ENCODE measurements at places on chromosomes 1 and 21.

DNA sequence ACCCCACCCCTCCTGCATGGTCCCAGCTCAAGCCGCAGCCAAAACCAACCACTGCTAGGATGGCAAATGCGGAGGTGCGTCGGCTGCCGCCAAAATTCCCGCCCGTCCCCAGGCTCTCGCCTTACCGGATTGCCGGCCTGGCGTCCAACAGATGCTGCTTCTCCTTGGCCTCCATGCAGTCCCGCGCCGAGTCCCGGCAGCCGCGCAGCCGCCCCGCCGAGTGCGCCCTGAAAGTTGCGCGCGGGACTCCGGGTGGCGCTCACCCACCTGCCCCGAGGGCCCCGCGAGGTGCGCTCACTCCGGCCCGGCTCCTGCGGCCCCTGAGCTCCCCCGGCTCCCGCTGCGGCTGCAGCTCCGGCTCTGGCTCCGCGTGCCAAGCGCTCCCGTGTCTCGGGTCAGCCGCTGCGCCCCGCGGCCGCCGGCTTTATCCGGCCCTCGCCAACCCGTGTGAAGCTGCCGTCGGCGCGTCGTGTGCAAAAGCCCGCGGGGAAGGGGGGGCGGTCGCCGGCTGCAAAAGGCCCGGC is at the start of gene SLC30A2:
TSS of gene SLC30A2 (minus strand) at position 397 of the 524 bp plus-strand sequence. CDS start at position 175, 222 bp downstream.
- no peak for DNase-seq

DNA sequence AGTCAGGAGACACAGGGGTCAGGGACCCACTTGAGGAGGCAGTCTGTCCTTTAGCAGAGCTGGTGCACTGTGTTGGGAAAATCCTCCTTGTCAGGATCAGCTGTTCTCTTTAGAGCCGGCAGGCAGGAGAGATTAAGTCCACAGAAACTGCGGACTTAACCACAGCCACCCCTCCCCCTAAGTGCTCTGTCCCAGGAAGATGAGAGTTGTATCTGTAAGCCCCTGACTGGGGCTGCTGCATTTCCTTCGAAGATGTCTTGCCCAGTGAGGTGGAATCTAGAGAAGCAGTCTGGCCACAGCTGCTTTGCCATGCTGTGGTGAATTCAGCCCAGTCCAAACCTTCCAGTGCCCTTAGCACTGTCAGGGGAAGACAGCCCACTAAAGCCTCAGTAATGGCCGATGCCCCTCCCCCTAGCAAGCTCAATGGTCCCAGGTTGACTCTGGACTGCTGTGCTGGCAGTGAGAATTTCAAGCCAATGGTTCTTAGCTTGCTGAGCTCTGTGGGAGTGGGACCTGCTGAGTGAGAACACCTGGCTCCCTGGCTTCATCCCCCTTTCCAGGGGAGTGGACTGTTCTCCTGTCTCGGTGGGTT is 172.8 kb downstream of the ST6GALNAC3 start:
- DNase-seq, result no peak

GRCh38 chr1:107122225-107122624 is 18.6 kb upstream of the NTNG1 start:
- DNase-seq, result no peak

DNA sequence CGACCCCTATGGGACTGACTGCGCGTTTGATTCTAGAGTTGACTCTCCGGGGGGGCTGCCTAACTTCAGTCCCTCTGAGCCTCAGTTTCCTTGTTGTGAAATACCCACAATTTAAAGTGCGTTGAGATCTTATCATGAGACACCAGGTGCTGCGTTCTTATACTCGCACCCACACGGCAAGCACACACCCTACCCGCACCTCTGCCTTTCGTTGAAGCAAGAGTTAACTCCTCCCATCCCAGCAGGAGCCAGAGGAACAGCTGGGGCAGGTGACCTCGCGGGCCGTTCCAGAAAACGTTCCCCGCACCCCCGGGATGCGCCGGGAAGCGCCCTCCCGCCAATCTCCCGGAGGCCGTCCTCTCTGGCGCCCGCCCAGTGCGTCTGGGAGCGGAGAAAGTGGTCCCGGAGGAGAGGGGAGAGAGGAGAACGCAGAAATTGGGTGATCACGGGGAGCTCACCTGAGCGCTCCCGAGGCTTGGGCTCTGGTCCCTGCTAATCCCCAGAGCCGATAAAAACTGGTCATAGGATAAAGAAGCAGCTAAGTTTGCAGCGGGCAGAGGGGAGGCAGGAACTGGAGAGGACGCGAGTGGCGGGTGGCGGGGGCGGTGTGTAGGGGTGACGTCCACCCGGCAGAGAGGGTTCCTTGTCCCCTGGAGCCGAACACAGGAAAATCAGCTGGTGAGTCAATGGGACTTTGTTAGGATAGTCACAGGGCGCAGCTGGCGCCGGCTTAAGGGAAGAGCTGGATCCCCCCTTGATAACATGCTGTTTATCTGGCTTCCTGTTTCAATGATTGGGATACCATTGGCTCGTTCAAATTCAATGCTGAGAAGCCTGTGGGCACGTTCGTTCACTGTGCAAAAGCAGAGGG is 869 bp downstream of the NAV1 start:
- no peak for DNase-seq

DNA sequence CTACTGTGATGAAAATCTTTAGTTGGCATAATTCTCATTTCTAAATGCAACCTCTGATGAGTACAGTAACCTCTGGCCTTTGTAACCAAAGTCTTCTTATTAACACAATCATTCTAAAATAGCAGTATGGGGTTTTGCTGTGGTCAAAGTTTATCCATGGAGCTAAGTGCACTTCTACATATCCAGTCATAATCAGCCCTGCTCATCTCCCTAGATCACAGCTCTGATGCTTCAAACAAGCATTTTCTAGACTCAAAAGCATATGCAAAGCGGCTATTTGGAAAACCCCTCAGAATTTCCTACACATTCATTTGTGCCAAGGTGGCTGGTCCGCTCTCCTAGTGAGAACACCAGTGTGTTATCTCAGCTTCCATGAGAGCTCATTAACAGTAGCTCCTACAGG is 418.6 kb downstream of the MRPL39 start:
- DNase-seq, result no peak

GRCh38 chr1:178871551-178872320 is 859 bp upstream of the ANGPTL1 start:
- no peak for DNase-seq

GRCh38 chr1:228527596-228527995 is 40.4 kb downstream of the RNF187 start:
- DNase-seq, result no peak

DNA sequence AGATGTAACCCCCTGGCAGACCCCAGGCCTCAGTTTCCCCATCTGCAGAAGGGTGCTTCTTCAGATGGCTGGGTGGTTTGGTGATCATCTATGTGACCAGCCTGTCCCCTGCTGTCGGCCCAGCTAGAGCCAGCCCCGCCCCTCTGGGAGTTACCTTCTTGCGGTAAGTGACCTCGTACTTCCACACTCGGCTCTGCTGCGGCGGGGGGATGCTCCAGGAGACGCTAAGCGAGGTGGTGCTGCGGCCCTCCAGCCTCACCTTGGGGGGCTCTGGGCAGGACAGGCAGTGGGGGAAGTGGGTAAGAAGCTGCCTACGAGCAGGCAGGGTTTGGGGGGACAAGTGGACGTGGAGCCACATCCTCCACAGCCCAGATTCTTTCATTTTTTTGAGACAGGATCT is 20.4 kb downstream of the EPHA2 start:
- no peak for DNase-seq

GRCh38 chr1:52658795-52659194 is 25.8 kb downstream of the SHISAL2A start:
- DNase-seq, result no peak

DNA sequence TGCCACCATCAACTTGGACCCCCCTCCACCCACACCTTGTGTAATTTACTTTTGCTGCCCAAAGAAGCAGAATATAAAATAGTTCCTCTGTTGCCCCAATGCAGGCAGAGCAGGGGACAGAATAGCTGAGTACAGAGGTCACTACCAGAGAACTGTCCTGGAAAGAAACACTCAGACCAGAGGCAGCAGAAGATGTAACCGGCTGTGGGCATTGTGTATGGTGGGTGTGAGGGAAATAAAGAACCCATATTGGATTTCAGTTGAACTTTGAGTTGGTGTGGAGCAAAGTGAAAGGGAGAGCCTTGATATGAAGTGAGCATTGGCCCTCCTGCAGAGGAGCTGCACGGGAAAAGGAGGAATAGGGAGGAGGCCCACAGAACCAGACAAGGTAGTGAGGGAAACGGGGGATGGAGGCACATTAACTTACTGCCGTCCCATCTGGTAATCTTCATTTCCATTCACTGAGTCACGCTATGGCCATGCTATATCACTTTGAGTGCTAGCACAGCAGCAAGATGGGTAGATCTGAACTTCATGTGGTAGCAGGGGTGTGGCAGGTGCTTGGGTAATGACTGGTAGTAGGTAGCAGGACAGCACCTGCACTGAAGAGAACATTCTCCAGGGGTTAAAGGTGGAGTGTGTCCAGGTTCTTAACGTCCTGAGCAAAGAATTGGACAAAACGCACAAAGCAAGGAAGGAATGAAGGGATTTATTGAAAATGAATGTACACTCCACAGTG is 56.3 kb upstream of the FBXO28 start:
- no peak for DNase-seq

DNA sequence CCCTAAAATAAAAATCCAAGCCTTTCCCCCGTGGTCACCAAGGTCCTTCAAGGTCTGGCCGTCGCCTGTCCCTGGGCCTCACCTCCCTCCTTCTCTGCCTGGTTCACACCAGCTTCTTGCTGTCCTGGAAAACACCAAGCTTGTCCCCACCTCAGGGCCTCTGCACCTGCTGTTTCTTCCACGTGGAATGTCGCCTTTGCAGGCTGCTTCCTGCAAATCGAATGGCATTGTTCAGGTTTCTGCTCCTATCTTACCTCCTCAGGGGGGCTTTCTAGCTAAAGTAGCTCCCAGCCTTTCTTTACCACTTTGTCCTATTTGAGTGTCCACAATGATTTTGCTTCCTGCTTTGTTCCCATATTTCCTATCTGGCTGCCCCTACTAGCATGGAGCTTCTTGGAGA is 3.3 kb upstream of the CASZ1 start:
- DNase-seq, result no peak

- no peak for DNase-seq
Observed at GRCh38 chr1:113662101-113662500, 97.2 kb downstream of the PHTF1 start.

DNA sequence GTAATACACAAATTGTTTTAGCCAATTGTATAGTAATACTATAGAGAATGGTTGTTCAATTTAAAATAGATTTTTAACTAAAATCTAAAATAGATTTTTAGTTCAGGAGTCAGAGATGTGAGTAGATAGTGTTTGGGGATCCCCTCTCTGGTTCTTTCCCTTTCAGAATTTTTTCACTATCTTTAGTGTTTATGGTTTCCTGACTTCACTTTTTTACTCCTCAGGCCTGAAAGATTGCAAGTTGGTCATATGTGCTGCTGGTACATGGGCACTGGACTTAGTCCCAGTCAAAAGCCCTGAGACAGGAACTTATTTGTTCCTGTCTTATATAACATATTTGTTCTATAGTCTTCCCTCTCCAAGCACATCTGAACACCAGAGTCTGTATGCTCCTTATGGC is 96.8 kb upstream of the ATP1B1 start:
- DNase-seq, result no peak

DNA sequence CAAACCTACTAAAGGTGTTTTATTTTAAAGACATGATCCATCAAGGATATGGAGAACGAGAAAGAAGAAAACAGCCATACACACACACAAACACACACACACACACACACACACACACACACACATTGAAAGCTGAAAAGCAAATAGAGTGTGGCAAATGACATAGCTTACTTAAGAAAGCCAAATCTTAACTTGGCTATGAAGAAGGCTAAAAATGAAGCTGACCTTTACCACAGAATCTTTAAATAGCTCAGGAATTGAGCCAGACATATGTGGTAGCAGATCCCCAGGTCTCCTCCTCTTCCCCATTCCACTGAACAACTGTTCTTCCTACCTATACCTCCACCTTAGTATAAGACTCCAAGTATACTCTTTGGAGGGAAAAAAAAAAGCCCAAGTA is 185.6 kb downstream of the CLEC20A start:
- DNase-seq, result no peak

DNA sequence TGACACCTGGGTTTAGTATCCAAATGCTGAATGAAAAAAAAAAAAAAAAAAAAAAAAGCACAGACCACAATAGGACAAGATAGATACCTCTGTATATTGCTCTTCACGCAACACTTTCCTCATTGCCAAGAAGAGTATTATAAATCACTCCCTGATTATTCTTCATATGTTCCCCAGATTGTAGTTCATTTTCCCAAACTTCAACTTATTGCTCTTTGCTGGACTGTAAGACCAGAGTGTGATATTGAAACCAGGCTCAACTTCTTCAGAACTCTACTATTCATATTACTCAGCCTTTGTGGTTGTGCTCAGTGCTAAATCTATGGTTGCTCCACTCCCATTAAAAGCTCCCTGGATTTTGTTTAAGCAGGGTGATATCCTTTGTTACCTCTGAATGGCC is 180.4 kb downstream of the NTMT2 start:
- no peak for DNase-seq

GRCh38 chr1:198556971-198557370 is 16.5 kb upstream of the ATP6V1G3 start:
- DNase-seq, result peak; percentile 35

DNA sequence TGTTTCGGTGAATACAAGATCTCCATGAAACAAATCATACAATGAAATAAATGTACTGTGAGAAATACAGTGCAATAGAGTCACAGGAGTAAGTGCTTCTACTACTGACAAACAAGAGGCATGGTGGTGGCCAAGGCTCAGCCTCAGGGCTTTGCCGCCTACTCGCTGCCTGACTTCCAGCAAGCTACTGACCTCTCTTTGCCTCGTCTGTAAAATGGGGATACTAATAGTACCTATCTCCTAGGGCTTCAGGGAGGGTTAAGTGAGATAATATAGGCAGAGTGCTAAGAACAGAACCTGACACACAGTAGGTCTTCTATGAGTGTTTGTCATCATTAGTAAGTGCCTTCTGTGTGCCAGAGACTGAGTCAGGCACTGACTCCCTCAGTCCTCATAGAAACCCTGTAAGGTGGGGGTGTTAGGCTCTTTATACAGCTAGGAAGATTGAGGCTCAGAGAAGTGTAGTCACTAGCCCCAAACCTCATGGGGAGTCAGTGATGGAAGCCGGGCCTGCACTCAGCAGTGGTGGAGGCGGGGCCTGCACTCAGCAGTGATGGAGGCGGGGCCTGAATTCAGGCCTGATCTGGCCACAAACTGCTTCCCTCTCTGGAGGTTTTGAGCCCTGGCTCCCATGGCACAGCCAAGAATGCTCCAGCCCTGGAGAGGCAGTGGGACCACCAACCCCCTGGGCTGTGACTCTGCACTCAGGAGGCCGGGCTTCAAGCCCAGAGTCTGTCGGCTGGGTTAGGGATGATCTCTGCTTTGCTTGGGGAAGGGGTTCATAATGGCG is 6.8 kb downstream of the BSND start:
- no peak for DNase-seq

DNA sequence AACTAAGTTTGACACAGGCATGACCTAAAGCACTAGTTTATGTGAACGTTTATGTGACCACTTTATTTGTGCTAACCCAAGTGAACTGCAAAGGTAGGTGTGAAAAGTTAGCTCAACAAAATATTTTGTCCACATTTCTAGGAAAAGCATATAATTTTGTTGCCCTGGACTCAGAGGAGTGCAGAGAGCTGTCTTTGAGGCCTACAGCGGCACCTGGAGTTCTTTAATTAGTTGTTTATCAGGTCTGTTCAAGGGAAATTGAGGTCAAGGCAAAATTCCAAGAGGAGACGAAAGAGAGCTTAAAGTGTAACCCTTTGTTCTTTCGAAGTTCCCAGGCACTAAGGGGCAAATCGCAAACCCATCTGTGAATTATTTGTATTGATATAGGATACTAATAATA is 1.3 kb downstream of the GIPC2 start:
- DNase-seq, result no peak
